Thyroid gland (tissue), 4 donors: ENCODE measurements at places on chromosomes 16 and 17.

GRCh38 chr16:7871979-7872378 lies 539.3 kb downstream of the RBFOX1 start:
- DNase-seq = no peak

DNA sequence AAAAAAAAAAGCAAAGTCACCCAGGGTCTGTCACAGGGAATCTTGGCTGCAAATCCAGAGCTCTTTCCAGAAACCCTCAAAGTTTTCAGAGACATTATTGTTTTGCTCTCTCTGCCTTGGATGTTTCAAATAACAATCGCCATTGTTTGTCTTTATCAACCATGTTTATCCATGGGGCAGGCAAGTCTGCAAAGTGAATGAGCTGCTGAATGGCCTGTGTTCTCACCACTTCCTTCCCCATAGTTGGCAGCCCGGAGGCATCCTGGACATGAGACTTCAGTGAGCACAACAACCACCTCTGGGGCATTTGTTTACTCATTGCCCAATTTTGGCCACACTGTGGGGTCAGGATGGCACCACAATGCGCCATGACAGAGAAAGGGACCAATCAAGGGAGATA lies 53.1 kb upstream of the USP7 start:
- no peak for DNase-seq

DNA sequence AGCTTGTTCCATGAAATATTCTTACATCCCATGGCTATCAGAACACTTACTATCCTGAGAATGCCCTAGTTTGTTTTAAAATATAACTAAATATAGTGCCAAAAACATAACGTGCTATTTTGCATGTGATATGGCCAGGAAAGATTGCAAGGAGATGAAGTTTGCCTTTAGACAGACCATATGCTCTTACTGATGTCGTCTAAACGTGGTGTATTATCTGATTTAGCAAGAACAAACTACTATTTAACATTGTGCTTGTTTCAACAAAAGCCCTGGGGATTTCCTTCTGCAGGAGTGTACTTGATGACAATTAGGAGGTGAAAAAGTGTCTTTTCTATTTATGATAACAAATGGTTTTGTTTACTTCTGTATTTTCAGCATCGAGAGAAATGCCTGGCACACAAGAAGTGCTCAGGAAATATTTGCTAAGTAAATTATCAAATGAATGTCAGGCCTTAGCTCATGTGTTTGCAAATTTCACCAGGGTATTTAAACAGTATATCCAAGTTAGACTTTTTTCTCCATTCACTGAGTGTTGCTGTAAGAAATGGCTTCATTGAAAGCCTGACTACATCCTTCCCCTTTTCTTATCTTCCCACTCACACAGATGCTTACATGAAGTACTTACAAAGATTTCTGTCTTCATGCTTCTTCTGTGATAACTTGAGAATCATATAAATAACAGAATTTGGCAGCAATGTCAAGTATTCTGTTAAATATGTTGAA lies 1033.6 kb downstream of the CDH8 start:
- no peak for DNase-seq

DNA sequence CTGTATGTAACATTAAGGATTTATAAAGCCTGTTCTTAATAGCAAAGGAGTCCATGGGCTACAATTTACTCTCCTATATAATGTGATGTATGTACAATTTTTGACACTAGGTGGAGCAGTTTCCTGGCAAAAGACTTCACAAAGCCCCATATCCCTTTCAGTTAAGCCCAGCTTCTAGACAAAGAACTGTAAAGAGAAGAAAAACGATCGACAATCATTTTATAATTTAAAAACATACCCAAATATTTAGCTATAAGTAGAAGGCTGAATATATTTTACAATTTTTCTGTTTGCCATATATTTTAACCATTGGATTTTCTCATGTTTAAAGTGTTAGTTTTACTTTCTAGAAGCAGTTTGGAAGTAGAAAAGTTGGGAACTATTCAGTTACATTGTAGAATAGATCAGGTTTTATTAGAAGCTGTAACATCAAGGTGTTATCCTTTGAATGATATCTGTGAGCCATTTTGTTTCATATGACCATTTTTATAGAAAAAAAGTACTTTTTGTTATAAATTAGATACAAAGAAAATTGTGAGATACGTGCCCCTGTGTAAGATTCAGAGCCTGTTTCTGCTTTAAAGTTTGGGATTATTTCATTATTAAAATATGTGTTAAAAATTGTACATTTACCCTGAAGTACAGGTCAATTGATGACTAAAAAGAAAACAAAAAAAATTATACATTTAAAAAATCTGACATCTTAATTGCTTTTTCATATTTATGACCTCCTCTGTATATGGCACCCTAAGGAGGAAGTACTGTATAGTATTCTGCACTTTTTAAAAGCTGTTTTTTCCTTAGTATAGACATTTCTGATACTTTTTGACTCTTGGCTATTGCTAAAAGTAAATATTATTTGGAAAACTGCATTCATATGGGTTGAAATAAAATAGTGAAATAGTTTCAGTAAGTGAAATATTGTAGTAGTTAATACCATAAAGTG lies 46.3 kb downstream of the VMP1 start:
- no peak for DNase-seq

GRCh38 chr16:878072-878784 lies 77.7 kb upstream of the GNG13 start:
- no peak for DNase-seq

DNA sequence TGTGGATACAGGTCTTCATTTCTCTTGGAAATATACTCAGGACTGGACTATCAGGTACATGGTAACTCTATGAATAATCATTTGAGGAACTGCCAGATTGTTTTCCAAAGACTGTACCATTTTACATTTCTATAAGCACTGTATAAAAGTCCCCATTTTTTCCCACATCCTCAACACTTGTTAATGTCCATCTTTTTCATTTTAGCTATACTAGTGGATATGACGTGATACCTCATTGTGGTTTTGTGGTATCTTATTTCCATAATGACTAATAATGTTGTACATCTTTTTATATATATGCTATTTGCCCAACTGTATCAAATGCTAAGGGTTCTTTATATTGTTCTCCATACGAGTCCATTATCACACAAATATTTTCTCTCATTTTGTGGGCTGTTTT lies 22.9 kb downstream of the NUP88 start:
- no peak for DNase-seq

GRCh38 chr17:81322271-81323082 lies 27.4 kb upstream of the SLC38A10 start:
- DNase-seq = peak; percentile 27

GRCh38 chr17:65254166-65254565 lies 117.0 kb downstream of the RGS9 start:
- no peak for DNase-seq

DNA sequence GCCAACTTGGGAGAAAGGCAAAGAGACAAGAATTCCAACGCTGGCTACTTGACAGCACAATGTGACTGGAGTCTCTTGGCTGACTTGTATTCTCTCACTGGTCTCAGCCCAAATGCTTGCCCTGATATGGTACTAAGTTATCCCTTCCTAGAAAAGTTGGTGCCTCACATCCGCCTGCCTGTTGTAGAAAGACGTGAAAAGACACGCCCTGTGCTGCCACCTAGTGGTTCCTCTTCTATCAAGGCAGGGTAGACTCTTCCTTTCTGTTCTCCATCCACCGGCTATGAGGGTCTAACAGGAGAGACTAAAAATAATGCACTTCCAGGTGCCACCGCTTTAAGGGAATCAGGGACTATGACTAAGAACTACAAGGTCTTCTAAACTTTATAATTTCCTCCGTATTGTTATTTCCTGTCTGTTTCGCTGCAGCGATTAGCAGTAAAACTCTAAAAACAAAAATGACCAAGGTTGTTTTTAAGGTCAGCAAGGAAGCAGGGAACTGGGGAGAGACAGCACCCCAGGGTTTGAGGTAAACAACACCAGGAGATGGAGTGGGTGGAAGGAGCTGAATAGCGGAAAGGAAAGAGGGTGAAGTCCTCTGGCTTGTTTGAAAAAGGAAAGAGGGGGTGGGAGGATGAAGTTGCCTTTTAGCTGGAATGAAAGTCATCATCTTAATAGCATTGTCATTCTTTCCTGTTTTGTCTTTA lies 109.5 kb downstream of the YPEL2 start:
- DNase-seq = peak; percentile 94

DNA sequence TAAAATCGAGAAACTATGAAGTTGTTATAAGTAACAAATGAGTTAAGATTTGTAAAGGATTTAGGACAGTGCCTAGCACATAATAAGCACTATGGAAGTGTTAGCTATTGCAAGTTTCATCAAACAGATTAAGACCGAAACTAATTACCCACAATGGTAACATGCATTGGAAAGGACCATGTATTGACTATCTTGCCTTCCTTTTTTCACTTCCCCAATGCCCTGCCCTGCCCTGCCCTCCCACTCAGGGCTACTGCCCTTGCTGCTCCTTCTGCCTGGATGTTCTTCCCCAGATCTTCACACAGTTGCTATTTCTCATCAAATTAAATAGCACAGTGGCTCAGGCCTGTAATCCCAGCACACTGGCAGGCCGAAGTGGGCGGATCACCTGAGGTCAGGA lies 202.1 kb upstream of the PSMD7 start:
- DNase-seq = no peak

DNA sequence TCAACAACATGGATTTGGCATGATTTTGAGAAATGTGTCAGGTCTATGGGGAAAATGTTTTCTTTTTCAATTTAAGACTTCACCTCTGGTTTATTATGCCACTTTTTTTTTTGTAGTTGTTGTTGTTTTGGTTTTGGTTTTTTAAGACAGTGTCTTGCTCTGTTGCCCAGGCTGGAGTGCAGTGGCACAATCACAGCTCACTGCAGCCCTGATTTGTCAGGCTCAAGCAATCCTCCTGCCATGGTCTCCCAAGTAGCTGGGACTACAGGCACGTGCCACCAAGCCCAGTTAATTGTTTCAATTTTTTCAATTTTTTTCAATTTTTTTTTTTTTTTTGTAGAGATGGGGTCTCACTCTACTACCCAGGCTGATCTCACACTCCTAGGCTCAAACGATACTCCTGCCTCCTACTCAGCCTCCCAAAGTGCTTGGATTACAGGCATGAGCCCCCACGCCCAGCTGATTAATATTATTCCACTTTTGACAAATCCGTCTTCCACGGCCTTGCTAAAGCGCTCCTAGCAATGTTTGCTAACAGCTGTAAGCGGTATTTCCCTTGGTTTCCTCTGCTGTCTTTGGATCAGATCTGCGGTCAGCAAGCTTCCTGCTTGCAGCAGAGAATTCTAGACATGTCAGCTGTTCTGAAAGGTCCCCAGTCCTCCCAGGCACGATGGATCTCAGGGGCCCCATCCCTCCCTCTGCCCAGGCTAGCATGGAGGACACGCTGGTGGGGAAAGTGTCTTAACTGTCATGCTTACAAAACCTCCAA lies 7.0 kb upstream of the MILR1 start:
- DNase-seq = no peak
